SJSA1 (cell line): ENCODE measurements at places on chromosomes 3 and 15. TPM values are rescaled to one million over a fixed set of nuclear protein-coding genes. Genes with fewer than 3 reads are reported as not detected.

Gene KLHL6
- total RNA-seq, result not detected in 2 replicates

GRCh38 chr15:76321171-76321570 lies 9.9 kb upstream of the ETFA start:
- H3K4me1 ChIP-seq, result 0 out of 2 replicates have a peak, but pooled peaks cover 3% of the 10 kb centered on the region
- 0 out of 2 replicates have a peak, but pooled peaks cover 3% of the 10 kb centered on the region for H3K27me3 ChIP-seq
- no peak for DNase-seq

Gene ZNF80
- total RNA-seq, result not detected in 2 replicates

DNA sequence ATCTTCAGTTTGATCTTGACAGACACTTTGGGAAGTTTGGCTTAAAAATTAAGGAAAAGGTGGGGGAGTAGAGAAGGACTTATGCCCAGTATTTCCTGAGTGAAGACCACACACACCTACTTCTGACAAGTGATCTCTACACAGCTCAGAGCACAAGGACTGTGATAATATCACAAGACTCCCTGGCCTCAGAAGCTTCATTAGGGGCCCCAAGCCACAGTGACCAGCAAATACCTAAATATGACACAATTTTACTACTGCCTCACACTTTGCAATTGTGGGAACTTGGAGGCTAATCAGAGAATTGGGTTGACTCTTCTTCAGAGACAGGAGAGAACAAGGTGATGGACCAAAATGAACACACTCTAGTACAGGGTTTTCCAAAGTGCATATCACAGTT lies 2.6 kb downstream of the ILDR1 start:
- no peaks in the 10 kb centered on the region for H3K4me1 ChIP-seq
- no peaks in the 10 kb centered on the region for H3K27me3 ChIP-seq
- no peak for DNase-seq
- H3K27ac ChIP-seq, result no peak overlapping the region
- H3K4me3 ChIP-seq, result no peak overlapping the region
